ENCODE measurements at places on chromosomes 13 and 19.

- no peak for DNase-seq
Measured at GRCh38 chr19:49380391-49380790, 7.7 kb upstream of the KASH5 start.

- peak; percentile 6 for DNase-seq
Measured at GRCh38 chr13:85799097-85799582, at the start of gene SLITRK6. TSS of gene SLITRK6 (minus strand) at chr13:85799419. CDS start at chr13:85796508, 2,911 bp downstream.

DNA sequence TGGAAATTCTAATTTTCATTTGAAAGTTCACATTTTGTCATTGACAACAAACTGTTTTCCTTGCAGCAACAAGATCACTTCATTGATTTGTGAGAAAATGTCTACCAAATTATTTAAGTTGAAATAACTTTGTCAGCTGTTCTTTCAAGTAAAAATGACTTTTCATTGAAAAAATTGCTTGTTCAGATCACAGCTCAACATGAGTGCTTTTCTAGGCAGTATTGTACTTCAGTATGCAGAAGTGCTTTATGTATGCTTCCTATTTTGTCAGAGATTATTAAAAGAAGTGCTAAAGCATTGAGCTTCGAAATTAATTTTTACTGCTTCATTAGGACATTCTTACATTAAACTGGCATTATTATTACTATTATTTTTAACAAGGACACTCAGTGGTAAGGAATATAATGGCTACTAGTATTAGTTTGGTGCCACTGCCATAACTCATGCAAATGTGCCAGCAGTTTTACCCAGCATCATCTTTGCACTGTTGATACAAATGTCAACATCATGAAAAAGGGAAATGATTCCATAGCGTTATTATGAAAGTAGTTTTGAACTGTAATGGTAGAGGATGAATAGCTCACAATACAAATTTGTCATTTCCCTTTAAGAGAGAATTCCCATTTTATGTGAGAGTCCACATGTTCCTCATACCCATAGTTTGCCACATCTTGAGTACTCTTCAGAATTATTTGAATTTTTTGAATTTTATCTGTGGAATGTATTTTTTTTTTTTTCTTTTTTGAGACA is 2.6 kb downstream of the BRCA2 start:
- DNase-seq, result no peak

GRCh38 chr19:58021541-58022282 is 12.1 kb upstream of the ZSCAN1 start:
- DNase-seq, result peak; percentile 44

- no peak for DNase-seq
Measured at GRCh38 chr13:65091031-65091430, 2139.1 kb downstream of the PCDH9 start.

Data from spinal cord (tissue), 10 donors.